ENCODE measurements at places on chromosomes 6 and 20. TPM values are rescaled to one million over a fixed set of nuclear protein-coding genes. Genes with fewer than 3 reads are reported as not detected.

DNA sequence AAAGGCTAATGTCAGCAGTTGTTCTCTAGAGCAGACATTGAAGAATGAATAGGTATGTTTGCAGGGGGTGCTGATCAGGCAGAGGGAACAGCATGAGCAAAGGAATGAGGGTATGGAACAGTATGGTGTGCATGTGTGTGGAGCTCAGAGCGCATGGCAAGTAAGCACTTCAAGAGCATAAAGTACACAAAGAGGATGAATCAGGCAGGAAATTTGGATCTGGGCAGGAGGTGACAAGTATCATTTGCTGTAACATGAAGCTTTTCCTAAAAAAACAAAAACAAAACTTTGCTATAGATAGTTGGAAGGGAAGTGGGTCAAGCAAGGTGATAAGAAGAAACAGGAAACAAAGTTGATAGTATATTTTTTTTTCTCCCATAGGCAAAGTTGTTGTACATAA is 746.8 kb downstream of the HDGFL1 start:
- no peak for DNase-seq

- DNase-seq, result no peak
These were observed 222.1 kb downstream of the HIVEP2 start for GRCh38 chr6:142722841-142723240.

DNA sequence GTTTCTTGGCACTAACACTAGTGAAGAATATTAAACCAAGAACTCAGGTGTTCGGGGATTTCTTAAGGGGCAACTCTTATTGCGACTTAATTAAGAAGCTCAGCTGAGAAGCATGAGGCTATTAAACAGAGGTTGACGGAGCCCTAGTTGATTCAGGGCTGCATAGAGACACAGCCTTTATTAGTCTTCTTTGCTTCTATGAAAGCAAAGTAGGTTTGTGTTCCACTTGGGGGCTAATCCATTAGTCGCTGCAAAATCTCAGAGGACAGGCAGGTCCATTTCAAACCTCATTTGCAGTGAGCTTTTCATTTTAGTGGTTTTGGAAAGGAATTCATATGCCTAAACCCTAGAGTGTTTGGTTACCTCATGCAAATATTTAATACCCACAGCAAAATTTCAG is 506.6 kb upstream of the SULF2 start:
- DNase-seq, result no peak

GRCh38 chr20:43825051-43825402 is 89.6 kb upstream of the TOX2 start:
- no peak for DNase-seq

- peak; percentile 19 for DNase-seq
These were observed 36.4 kb upstream of the SLC17A4 start for GRCh38 chr6:25717866-25718740.

DNA sequence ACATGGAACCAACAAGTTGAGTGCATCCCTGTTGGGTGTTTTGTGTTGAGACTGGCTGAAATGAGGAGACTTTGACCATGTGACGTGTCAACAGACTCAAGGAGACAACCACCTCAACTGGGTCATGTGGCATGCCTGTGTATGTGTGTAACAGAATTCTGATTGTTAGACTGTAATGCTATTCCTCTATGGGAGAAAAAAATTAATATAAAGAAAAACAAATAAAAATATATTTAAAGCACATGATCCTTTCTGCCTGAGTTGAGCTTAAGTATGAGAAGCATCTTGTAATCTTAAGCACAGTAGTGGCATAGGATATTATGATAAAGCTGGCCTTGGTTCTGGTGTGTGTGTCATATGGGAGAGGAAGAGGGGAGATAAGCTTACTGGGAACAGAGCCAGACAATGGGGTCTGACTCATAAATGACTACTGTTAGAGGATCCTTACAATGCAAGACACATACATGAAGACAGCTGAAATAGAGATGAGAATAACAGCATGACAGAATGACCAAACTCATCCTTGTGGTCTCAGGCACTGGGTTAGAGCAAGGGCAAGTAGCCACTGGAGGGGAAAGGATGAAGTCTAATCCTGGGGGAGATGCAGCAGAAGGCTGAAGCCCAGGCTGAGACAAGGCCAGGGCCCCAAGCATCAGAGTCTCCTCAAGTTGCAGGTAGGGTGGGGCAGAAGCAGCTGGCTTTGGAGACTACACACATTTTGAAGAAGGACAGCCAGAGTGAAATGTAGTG is 9.2 kb downstream of the TP53INP2 start:
- no peak for DNase-seq

- DNase-seq, result no peak
These were observed 117.7 kb upstream of the CCDC28A start for GRCh38 chr6:138655828-138656227.

- DNase-seq, result no peak
These were observed 23.0 kb downstream of the ELOVL5 start for GRCh38 chr6:53325785-53326184.

- no peak for DNase-seq
These were observed 46.5 kb downstream of the RRBP1 start for GRCh38 chr20:17635332-17636244.

DNA sequence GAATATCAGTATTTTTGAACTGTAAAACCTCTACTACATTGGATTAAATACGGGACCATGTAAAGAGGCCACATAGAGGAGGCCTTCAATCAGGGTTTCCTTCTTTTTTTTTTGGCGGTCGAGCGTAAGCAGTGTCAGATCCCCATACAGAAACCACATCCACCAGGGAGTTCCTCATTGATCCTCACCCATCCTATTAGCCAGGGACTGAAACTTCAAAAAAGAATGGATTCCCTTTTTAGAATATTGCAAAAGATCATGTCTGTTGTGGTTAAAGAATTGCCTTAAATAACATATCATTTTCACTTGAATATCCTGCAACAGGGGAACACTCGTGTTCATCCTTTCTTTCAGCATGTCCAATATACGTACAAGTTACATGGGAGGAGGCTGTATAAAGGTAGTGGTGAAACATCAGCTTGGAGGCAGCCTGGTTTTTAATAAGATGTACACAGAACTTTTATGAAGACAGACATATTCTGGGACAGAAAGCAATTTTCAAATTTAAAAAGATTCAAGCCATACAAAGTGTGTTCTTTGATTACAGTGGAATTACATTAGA is 96.1 kb downstream of the PPP1R14C start:
- no peak for DNase-seq

DNA sequence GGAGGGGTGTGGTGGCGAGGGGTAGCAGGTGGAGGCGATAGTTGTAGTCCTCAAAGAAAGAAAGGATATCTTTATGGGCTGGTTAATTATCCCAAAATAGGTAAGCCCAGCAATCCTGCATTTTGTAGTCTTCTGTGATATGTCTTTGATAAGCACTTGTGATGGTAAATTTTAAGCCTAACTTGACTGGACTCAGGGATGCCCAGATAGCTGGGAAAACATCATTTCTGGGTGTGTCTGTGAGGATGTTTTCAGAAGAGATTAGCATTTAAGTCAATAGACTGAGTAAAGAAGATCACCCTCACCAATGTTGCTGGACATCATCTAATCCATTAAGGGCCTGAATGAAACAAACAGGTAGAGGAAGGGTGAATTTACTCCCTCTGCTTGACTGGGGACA is 124.8 kb upstream of the RIPOR2 start:
- DNase-seq, result no peak

DNA sequence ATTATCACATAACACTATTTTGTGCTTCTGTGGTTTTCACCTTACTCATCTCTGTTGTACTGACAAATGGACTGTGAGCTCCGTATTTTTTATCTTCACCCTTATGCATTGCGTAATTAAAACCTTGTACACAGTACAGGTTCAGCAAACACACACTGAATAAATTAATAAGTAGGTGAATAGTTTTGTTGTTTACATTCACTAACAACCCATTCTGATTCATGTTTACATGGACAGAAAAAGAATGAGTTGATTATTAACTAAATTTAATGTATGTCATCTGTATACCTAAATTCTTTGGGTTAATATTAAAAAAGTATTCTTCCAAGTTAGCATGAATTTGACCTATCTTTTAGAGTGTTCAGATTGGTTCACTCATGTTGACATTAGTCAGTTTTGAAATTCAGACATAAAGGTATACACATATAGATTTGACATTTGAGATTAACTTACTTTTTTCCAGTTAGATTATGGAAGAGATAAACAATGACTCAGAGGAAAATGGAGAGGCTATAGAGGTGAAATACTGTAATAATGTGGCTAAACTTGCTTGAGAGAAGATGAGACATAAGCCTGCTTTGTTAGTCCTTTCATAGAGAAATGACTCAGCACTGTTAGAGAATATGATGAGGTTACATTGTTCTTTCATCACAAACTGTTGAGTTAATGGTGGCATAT is 541.7 kb upstream of the FLRT3 start:
- no peak for DNase-seq

DNA sequence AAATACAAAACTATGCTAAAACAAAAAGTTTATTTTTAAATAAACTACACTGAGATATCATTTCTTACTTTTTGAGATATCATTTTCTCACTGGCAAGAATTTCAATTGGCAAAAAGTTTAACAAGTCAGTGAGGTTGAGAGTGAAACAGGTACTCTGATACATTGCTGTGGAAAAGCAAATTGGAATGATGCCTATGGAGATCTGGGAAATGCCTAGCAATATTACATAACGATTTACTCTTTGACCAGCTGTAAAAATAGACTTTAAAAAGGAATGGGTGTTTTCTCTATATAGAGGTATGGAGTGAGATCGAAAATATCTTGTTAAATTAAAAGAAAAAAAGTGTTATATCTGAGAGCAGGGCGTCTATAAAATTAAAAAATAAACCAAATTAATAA is 16.9 kb downstream of the CGAS start:
- no peak for DNase-seq

GRCh38 chr6:142482249-142482648 is 180.4 kb downstream of the ADGRG6 start:
- no peak for DNase-seq

GRCh38 chr6:81384921-81385320 is 367.6 kb downstream of the TENT5A start:
- no peak for DNase-seq

DNA sequence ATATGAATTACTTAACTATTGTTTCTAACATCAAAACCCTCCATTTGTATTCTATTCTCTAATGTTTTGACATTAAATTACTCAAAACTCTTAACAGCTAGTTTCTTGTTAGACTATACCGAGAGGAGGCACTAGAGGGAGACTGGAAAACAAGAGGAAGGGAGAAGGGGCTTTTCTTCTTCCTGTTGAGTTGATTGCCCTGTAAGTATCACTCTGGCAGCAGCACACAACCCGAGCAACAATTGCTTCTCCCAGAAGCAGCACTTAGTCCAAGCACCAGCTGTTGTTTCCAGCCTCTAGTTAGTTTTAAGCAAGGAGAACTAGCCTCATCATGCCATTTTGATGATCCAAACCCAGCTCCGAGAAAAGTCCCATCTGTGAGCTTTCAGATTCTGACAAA is 603.8 kb downstream of the PRKN start:
- no peak for DNase-seq

GRCh38 chr6:90160013-90160412 is 136.6 kb downstream of the BACH2 start:
- no peak for DNase-seq

DNA sequence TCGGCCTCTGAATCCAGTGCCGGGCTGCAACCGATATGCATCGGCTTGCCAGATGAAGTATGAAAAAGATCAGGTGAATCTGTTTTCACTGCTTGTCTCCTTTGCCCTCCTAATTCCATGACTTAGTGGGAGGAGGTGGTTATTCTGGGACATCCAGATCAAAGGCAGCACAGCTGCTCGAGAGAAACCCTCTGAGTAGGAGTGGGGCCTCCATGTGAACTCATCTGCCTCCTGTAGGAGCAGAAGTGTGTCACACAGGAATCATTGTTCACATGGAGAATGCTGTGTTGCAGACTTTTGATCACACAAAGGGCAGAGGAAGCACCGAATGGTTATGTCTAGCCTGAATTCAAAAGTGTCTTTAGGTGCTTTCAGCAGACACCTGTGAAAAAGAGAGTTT is 73.1 kb upstream of the SLC22A1 start:
- no peak for DNase-seq

- DNase-seq, result no peak
These were observed 174.0 kb upstream of the FBXL4 start for GRCh38 chr6:99121748-99122147.

- no peak for DNase-seq
These were observed 13.3 kb upstream of the PTPN1 start for GRCh38 chr20:50496773-50497385.

DNA sequence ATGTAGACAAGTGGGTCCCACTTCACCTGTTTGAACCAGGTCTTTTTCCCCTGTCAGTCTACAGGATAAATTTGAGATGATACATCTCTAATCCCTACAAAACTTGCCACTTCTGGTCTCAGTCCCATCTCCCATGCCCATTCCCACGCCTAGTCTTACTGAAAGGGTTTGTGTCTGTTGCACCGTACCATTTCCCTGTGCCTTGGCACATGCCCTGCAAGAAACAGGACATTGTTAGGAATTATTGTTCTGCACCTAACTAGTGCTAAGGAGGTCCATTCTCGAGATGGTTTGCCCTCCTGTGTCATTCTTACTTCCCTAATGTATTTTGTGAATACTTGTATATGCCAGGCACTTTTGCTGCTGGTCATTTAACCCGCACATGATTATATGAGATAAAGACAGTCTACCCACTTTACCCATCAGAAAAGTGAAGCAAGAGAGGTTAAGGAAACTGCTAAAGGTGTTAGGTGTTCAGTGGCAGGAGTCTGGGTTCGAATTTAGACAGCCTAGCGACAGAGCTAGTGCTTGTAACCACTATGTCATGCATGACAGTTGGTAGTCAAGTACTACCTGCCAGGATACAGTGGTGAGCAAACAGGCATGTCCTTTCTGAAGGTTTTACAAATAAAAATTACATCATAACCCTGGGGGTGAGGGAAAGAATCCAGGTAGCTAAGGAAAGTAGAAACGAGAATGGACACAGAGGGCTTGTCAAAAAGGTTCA is 12.7 kb downstream of the FAM217A start:
- no peak for DNase-seq

The FERMT1 gene
- polyA plus RNA-seq, result 3.6 TPM

The EFCAB8 gene
- polyA plus RNA-seq, result not detected

The TMC2 gene
- 0.11 TPM for polyA plus RNA-seq

The PEDS1 gene
- 25.6 TPM for polyA plus RNA-seq

The HDDC2 gene
- 118 TPM for polyA plus RNA-seq

The C2 gene
- polyA plus RNA-seq, result 4.0 TPM

The TRDN gene
- 6.8 TPM for polyA plus RNA-seq

The TUBE1 gene
- 27.4 TPM for polyA plus RNA-seq

The PTCHD4 gene
- polyA plus RNA-seq, result 2.5 TPM

The SIGLEC1 gene
- 0.58 TPM for polyA plus RNA-seq

The KCNK15 gene
- not detected for polyA plus RNA-seq

The THBS2 gene
- 9.0 TPM for polyA plus RNA-seq

The TSPO2 gene
- polyA plus RNA-seq, result 0.35 TPM

The PTPRK gene
- polyA plus RNA-seq, result 56.0 TPM

Data from right renal cortex interstitium (tissue), 3 donors.